Stimulated activated CD8-positive, alpha-beta memory T cell treated with anti-CD3 and anti-CD28 coated beads, Interleukin-4, amount 100 ng/mL, for 4 hours (primary cell): ENCODE measurements at places on chromosomes 7 and 10.

GRCh38 chr10:125824736-125825135 is 1.4 kb downstream of the BCCIP start:
- no peak for DNase-seq

- no peak for DNase-seq
Measured at GRCh38 chr10:118108194-118109026, 61.7 kb upstream of the RAB11FIP2 start.

DNA sequence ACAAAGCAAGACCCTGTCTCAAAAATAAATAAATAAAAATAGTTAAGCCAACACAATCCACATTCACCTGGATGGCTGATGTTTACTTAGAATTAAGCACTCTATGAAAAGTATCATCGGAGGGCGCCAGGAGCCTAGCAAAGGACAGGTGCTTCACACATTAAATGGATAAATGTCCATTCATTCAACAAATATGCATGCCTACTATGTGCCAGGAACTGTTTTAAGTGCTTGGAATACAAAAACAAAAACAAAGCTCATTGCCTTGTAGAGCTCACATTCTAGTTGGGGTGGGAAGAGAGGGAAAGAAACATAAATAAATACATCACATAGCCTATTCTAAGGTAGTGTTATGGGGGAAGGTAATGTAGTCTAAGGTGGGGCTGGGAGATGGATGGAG is 4.1 kb downstream of the BAIAP2L1 start:
- no peak for DNase-seq

DNA sequence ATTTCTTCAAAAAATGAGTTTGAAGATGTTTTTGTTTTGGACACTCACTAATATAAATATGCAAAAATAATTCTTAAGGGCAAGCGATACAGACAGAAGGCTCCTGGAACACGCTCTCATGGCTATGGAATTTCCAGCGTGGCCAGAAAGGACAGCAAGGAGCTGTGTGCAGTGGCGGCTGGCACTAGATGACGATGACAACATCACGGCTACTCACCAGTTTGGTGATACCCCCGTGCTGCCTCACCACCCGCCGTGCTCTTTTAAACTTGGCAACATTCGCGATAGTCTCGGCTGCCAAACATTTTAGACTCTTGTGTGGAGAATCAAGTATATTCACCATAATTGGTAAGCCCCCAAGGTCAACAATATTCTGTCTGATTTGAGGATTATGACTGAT is 54.9 kb downstream of the ODAD2 start:
- no peak for DNase-seq

DNA sequence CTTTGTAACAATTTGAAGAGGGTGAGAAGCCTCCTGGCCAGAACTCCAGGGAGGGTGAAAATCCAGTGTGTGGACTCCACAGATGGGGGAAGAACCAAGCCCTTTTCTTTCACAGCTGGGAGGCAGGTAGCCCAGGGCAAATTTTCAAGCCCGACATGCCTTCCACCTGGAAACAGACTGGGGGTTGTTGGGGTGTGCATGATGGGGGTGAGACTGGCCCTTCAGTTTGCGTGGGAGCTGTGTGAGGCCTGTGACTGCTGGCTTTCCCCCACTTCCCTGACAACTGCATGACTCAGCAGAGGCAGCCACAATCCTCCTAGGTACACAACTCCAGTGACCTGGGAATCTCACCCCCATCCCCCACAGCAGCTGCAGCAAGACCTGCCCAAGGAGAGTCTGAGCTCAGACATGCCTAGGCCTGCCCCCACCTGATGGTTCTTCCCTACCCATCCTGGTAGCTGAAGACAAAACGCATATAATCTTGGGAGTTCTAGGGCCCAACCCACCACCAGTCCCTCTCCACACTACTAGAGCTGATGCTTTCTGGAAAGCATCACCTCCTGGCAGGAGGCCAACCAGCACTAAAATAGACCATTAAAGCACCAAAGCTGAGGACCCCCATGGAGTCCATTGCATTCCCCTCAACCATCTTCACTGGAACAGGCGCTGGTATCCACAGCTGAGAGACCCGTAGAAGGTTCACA is 445.4 kb downstream of the TFEC start:
- DNase-seq: no peak

DNA sequence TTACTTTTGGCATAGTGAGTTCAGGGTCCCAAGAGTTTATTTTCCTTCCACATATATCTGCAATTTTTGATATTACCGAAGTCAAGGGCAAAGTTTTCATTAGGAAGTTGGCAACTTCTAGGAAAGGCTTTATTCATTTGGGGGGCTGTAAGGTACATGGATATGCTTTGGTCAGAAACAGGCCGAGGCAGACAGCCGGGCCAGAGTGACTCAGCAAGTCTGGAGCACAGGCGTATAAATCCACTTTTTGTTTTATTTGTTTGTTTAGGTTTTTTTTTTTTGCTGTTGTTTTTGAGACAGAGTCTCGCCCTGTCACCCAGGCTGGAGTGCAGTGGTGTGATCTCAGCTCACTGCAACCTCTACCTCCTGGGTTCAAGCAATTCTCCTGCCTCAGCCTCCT is 3.7 kb downstream of the ZNF680 start:
- DNase-seq: no peak

DNA sequence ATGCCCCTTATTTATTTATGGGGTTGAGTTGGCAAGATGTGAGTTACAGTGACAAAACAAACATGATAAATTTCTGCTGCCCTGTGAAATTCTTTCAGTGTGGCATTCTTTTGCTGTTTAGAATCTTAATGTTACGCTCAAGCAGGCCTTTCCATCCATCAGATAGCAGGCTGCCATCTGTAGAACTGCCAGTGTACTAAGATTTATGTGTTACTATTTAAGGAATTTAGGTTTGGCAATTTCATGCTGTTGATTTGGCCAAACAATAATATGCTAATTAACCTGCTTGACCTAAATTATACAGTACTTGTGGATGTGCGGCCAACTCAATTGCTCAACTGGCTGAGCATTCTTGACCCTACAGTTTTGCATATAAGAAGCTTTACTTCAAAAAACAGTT is 477.7 kb upstream of the TPK1 start:
- no peak for DNase-seq

DNA sequence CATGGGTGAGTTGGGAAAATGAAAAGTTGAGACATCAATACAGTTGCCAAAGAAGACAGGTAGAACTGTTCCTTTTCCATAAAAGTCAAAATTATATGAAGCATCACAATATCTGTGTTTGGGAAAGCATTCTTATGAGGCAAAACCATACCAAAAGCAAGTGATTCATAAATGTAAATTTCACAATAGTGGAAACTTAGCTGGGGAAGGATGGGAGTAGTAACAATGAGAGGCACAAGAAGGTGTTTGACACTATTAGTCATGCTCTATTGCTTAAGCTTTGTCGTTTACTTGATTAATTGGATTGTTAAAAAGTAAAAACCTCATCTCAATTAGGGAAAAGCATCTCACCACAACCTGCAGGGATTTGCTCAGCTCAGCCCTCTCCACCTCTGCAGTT is 240.2 kb downstream of the C7orf25 start:
- no peak for DNase-seq
